Epithelial cell of alveolus of lung (primary cell): ENCODE measurements at places on chromosomes 16 and 17. TPM values are rescaled to one million over a fixed set of nuclear protein-coding genes. Genes with fewer than 3 reads are reported as not detected.

Gene MNT
- 8.0 and 11.6 TPM in 2 replicates for total RNA-seq

Gene GP1BA
- not detected in 2 replicates for total RNA-seq

Gene ATF7IP2
- 1.8 TPM in 2 replicates for total RNA-seq

Gene ANKS4B
- total RNA-seq, result not detected in 2 replicates

Gene CD300A
- total RNA-seq, result not detected in 2 replicates

Gene RPH3AL
- total RNA-seq, result 0.80 and 3.0 TPM in 2 replicates

Gene TP53TG3D
- not detected in 2 replicates for total RNA-seq

Gene KCNJ2
- total RNA-seq, result 1.7 and 3.7 TPM in 2 replicates

Gene PPP1R27
- not detected in 2 replicates for total RNA-seq

Gene ATP1B2
- 1.0 TPM in 1 of 2 replicates, not detected in the other for total RNA-seq

Gene CYB561
- 3.4 and 12.8 TPM in 2 replicates for total RNA-seq

Gene RHBDL3
- 0.26 TPM in 1 of 2 replicates, not detected in the other for total RNA-seq

Gene CDRT15
- not detected in 2 replicates for total RNA-seq

Gene ARL5C
- total RNA-seq, result not detected in 2 replicates

Gene LGALS9B
- total RNA-seq, result not detected in 2 replicates
